ENCODE measurements at places on chromosomes 3 and 15.

- no peak for DNase-seq
These were observed 21.3 kb upstream of the KPNA4 start for GRCh38 chr3:160586679-160587078.

DNA sequence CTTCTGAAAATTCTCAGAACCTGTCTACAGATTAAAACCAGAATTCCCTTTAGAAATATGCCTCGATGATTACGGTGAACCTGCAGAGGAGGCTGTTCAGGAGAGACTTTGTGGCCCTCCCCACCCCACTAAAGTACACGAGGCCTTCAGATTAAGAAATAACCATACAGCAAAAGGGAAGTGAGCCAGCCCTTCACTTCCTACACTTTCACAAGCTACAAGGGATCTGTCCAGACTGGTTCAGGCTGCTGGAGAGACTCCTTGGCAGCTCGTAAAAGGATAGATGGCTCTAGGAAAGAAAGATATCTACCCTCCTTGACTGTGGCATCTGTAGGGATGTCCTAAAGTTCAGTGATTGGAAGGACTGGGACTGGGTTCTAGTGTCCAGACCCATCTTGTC, 102.6 kb downstream of the ALDH1A2 start:
- DNase-seq: no peak

GRCh38 chr3:70358978-70359580, 46.6 kb upstream of the MDFIC2 start:
- DNase-seq: peak; percentile 10

GRCh38 chr15:27805261-27806220, 293.6 kb downstream of the OCA2 start:
- no peak for DNase-seq

GRCh38 chr15:63347074-63347857, 34.4 kb downstream of the CA12 start:
- DNase-seq: no peak

DNA sequence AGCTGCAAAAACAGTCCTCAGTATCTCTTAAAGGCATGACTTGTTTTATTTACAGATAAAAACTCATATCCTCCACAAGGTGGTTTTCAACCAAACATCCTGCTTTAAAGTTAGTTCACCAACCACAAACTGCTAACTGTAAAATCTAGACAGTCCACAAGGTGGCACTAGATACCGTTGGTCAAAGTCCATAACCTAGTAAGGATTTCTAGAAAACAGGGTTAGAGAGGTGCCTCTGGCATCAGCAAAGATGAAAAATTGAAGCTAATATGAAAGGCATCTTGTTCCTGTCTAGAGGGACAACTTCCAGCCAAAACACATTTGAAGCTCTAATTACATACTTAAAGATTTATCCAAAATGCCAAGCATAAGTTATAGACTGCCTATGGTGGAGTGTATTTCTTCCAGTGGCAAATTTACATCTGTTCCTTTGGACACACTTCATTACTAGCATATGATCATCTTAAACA, 56.0 kb downstream of the ZMAT3 start:
- peak; percentile 47 for DNase-seq

DNA sequence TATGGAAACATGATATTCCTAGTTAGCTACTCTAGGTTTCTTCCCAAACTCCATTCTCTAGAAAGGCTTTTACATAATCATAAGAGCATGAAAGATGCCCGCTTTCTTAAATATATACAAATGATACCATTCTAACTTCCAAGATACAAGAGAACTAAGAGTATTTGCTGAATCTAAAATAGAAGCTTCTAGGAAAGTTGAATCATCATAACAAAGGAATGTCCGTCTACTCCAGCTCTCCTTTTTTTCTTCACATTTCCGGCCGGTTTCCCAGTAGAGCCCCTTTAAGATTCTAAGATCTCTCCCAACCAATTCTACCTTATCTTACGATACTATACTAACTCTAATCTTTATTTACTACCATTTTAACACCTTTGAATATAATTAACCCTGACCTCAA, 60.1 kb downstream of the RAD18 start:
- no peak for DNase-seq

- DNase-seq: no peak
These were observed 132.7 kb downstream of the GHSR start for GRCh38 chr3:172315401-172316091.

GRCh38 chr3:132283440-132283839, 33.8 kb upstream of the ACP3 start:
- no peak for DNase-seq

DNA sequence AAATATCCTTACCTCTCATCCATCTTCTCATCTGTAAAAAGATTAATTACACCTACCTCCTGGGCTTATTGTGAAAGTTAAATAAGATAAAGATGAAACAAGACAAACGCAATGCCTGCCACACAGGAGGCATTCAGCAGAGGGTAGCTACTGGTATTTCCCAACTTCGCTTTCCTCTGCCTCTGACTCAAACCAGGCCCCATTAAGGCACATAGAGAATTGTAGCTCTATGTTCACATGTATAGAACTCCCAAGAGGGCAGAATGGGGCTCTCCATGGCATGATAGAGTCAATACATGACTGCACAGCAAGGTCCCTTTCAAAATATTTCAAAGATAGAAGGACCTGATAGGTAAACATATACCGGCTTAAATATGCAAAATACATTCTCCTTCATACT, 1.4 kb downstream of the LYSMD2 start:
- no peak for DNase-seq

DNA sequence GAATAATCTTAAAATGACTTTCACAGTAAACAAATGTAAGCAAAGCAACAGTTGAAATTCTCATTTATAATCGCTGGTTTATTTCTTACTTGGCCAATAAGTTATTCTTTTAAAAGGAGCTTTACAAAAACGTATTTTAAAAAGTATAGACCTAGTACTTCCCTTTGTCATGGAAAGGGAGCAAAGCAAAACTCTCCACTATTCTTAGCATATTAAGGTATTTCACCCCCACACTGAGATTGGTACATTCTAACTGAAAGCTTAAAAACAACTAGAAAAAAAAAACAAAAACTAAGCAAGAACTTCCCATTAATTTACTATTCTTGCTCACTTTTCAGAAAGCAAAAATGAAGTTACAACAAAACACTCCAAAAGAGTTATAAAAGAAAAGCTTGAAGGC, 1.5 kb downstream of the ATG3 start:
- no peak for DNase-seq

DNA sequence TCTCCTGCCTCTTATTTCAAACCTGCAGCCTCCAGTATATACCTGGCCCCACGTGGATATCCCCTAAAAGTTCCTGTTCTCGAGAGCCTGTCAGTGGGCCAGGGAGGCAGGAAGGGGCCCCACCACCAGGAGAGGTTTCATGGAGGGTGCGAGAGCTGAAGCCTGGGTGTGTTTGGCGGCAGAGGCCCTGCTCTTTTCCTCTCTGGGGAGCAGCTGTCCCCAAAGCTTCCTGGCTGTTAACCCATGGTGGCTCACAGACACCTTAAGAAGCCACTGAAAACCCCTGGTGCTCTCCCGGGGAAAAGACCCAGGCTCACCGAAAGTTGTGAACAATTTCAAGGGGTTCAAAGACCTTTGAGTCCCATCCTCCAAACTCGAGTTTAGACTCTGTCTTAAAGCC, 1.1 kb downstream of the PRRT3 start:
- no peak for DNase-seq

DNA sequence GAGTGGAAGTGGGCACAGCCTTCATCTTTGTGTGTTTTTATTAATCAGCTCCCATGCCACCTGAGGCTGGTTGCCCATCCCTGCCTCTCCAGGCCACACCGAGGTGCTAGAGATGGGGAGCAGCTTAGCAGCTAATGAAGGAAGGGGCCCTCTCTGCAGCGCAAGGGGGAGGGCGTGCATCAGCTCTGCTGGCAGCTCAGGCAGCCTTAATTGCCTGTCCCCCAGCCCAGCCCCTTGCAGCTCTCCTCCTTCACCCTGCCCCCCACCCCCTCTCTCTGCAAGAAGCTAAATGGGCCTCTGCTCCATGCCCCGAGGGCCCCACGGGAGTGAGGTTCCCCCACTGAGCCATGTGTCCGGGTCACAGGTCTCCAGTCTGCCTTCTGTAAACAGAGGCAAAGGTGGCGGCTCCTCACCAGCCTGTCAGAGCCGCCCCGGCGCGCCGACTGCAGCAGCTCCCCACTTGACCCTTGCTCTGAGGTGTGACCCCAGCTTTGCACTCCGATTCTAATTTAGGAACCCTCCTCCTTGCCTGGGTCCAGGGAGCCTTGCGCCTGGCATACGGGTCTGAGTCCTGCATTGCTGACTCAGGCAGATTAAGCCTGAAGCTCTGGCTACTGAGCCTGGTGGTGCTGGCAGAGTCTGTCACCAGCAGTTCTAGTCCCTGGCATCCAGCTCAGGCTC, 27.9 kb upstream of the NTRK3 start:
- DNase-seq: no peak

- DNase-seq: no peak
These were observed 10.2 kb downstream of the EDEM1 start for GRCh38 chr3:5197470-5198312.

- no peak for DNase-seq
These were observed 518.6 kb downstream of the GBE1 start for GRCh38 chr3:81242871-81243270.

DNA sequence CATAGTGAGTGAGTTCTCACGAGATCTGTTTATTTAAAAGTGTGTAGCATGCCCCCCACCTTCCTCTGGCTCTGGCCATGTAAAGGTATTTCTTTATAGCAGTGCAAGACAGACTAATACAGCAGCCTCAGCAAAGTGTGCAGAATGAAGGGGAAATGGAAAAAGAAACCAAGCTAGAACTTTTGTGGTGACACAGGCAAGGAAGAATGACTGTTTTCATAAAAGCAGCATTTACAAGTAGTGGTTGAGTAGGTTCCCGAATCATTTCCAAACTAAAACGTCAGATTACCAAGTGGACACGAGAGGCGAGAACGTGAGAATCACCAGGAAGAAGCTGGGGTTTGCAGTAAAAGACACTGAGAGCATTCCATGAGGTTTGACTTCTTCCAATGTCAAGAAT, 100.2 kb upstream of the AKAP13 start:
- no peak for DNase-seq

DNA sequence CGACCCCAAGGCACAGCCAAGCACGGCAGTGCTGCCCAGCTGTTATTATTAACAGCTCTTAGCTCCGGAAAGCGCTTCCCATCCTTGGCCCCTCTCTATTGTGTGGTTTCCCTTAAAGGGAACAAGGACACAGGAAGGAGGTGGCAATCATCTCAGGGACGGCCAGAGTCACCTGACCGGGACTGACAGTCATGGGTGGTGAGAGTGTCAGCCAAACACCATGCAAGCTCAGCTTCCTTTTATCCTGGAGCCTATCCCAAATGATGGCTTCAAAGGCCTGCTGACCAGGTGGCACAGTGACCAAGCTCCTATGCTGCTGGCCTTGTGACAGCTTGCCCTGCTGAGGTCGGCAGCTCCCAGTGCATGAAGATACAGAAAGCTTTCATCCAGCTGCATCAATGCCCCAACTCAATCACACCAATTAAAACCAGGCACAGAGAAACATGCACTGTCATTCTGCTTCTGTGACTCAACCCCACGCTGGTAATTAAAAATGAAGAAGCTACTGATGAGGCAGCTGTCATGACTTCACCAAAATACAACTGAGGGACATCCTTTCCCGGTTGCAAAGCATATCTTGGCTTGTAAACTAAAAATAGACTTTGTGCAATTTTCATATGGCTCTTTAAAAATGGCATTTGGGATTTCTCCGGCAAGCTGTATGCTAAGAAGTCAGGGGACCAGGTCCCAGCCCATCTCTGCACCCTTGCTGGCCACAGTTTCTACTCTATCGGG, 34.0 kb downstream of the PCSK6 start:
- no peak for DNase-seq

GRCh38 chr15:92797168-92798052, 102.7 kb upstream of the CHD2 start:
- DNase-seq: no peak

DNA sequence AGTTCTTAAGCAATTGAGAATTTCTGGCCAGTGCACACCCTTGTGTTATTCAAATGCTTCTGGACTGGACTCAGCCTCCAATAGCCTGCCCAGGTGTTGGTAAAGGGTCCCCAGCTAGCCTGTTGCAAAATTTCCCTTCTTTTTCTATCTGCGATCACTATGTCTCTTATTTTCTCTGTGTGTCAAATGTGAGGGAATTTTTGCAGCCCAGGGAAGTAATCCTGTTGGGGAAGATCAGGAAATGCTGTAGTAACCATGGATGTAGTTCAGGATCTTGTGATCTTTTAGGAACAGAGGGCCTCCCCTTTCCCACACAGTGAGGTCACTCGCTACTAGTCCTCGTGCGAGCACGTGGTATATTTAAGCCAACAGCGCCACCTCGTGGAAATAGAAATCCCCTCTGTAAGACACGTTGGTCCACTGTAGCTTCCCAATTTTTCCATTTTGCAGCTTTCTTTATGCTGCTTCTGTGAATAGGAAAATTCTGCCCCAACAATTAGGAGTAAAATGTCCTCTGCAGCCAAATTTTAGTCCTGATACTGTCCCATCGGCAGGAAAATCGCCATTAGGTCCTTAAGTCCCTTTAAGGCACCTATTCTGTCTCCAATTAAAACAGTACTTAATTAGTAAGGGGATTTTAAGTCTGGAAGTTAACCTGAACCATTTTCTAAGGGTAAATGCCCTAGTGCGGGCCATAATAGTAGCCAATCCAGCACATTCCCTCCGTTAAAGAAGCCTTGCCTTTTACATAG, 4.0 kb upstream of the SMCO1 start:
- DNase-seq: no peak

- DNase-seq: no peak
These were observed 368.6 kb upstream of the MCTP2 start for GRCh38 chr15:93862791-93863190.

DNA sequence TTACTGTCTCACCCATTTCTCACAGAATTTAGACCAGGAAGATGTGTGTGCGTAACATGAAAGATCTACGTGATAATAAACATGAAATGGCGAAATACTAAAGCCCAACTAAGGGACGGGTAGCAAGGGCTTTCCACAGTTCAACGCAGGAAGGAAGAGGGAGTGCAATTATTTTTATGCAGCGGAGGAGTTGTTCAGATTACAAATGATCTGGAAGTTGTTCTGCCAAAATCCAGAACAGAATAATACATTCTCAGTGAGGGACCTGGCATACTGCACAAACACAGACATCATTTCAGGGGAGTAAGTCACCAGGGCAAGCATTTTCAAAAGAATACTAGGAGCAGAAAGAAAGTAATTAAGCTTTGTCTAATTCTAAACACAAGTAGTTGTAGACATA, 133.6 kb upstream of the RAP2B start:
- DNase-seq: no peak

DNA sequence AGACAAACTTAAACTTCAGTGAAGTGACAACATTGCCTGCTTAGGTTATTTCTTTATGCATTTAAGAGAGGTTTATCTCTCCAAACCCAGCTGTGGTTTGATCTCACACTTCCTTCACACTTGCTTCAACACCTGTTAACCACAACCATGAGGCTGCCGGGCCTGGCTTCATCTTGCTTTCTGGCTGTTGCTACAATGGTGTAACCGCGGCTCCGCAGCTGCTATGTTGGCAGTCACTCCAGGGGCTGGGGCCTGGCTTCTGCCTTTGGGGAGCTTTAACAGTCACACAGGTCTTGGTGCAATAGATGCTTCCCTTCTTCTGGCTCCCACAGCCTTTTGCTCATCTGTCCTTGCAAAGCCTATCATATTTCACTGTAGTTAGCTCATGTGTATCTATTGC, 72.9 kb upstream of the MNS1 start:
- DNase-seq: no peak

- no peak for DNase-seq
These were observed 237.4 kb upstream of the TRIM42 start for GRCh38 chr3:140440446-140440845.

All from AG09309 (cell line).